ENCODE measurements at places on chromosomes 5 and 9. TPM values are rescaled to one million over a fixed set of nuclear protein-coding genes. Genes with fewer than 3 reads are reported as not detected.

- DNase-seq: peak; percentile 19
These were observed 136.8 kb downstream of the APBA1 start for GRCh38 chr9:69535286-69535832.

FAM153A gene
- not detected for total RNA-seq

- DNase-seq: no peak
These were observed 1055.7 kb downstream of the PTPRD start for GRCh38 chr9:9556865-9557803.

NSMF gene
- total RNA-seq: 12.0 TPM

DNA sequence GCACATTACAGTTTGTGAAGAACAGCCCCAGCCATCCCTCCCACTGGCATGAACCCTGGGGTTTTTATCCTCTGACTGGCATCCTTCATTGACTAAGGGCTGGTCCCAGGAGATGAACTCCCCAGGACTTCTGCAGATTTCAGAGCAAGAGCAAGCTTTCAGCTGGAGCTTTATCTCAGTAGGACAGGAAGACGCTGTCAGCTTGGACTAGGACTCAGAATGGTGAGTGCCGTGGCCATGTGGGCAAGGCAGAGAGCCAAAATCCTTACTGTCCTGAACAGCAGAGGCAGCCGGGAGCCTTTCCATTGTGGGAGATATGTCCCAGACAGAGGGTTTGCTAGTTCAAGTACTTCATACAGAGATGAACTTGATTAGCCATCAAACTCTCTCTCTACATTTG, 3.2 kb upstream of the ACOT12 start:
- no peak for DNase-seq

- DNase-seq: no peak
These were observed 8.0 kb upstream of the REEP5 start for GRCh38 chr5:112930082-112930344.

DNA sequence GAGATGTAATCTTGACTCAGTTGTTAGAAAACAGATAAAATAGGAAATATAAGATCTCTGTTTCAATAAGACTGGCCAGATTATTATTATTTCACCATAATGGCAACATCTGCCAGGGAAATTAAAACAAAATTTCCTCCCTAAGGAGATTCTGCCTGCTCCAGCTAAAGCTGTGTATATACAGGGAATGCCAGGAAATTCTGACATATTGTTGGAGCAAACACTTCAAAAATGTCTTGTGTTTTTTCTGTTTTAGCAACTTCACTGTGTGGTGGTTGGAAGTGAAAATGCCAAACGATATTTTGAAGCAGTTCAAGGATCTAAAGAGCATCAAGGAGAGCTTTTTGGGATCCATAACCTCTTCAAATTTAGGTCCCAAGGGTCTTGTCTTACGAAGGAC, 90.8 kb downstream of the ERCC6L2 start:
- no peak for DNase-seq

IL31RA gene
- 1.0 TPM for total RNA-seq

GAPVD1 gene
- 50.0 TPM for total RNA-seq

SLC6A19 gene
- not detected for total RNA-seq
